NCI-H345 (cell line): ENCODE measurements at places on chromosomes 5 and 9.

GRCh38 chr9:89470224-89470839 lies 27.6 kb downstream of the SEMA4D start:
- DNase-seq: no peak

GRCh38 chr5:150637245-150638052 lies 3.0 kb upstream of the SYNPO start:
- DNase-seq: no peak

GRCh38 chr9:129889122-129889940 lies 54.1 kb downstream of the USP20 start:
- no peak for DNase-seq

GRCh38 chr5:122602700-122603099 lies 172.2 kb upstream of the SNX2 start:
- DNase-seq: no peak

DNA sequence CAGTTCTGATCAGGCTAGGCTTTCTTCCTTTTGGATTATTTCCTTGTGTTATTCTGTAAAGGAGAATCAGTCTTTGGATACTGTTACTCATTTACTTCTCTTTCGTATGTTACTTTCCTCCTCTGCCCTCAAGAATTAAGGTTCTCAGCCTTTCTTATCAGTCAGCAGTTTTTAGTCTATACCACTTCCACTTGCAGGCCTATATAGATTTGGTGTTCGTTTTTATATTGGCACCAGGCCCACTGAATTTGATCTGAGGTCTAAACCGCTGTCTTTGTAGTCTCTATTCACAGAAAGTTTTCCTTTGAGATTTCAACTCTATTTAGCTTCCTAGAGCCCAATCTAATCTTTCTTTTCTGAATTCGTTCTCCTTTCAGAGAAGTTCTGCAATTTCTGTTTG lies 62.8 kb downstream of the ERBIN start:
- DNase-seq: no peak

DNA sequence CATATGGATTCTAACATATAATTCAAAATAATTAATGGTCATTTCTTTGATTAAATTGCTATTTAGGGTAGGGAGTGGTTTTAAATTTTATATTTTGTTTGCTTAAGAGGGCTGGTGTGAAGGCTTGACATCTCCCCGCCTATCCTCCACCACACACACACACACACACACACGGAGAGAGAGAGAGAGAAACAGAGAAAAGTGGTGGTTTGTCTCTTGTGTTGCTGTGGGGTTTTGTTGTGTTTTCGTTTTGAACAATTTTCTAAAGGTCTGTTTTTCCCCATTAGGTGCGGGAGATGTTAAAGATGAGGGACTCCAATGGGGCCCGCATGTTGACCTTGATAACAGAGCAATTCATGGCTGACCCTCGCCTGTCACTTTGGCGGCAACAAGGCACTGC lies 161.9 kb downstream of the ZSWIM6 start:
- DNase-seq: no peak

- DNase-seq: peak; percentile 17
Observed at GRCh38 chr5:88727705-88728313, 155.2 kb downstream of the MEF2C start.

DNA sequence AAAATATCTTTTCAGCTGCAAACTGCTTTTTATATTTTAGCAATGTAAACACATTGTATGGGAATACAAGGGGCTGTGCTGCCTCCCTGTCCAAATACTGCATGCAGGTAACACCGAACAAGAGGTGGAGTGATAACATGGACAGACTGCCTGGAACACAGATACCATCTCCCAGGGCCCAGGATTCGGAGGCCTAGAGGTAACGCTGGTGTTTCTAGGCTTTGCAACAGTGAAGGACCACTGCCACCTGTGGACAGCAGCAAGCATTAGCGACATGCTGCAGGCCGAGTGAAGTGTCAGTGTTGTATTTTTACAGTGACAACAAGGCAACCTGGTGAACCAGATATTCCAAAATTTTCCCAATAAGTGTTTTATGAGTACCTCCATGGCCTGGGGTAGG lies 379.1 kb downstream of the DMRT2 start:
- DNase-seq: peak; percentile 15

DNA sequence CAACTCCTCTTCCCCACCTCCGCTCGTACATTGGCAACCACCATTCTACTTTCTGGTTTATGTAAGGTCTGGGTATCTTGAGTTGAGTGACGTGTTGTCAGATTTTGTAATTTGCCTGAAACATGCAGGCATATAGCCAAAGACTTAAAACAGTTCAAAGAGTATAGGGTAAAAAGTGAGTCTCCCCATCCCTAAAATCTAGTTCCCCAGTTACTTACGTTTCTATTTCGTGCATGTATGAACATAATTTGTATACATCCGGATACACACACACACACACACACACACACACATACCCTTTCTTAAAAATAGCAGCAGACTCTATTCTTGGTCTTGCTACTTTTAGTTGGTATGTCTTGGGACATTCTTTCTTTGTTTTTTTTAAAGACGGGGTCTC lies 915 bp downstream of the HSDL2 start:
- DNase-seq: peak; percentile 2

- peak; percentile 5 for DNase-seq
Observed at GRCh38 chr5:52502460-52502999, 285.2 kb upstream of the ITGA1 start.

- no peak for DNase-seq
Observed at GRCh38 chr9:7118633-7119032, 360.9 kb downstream of the KDM4C start.

- no peak for DNase-seq
Observed at GRCh38 chr9:85743275-85744128, 1.7 kb upstream of the AGTPBP1 start.

GRCh38 chr9:133769511-133770075 lies 31.4 kb upstream of the SARDH start:
- DNase-seq: no peak

GRCh38 chr5:1644810-1645571 lies 121.2 kb upstream of the LPCAT1 start:
- peak; percentile 89 for DNase-seq

DNA sequence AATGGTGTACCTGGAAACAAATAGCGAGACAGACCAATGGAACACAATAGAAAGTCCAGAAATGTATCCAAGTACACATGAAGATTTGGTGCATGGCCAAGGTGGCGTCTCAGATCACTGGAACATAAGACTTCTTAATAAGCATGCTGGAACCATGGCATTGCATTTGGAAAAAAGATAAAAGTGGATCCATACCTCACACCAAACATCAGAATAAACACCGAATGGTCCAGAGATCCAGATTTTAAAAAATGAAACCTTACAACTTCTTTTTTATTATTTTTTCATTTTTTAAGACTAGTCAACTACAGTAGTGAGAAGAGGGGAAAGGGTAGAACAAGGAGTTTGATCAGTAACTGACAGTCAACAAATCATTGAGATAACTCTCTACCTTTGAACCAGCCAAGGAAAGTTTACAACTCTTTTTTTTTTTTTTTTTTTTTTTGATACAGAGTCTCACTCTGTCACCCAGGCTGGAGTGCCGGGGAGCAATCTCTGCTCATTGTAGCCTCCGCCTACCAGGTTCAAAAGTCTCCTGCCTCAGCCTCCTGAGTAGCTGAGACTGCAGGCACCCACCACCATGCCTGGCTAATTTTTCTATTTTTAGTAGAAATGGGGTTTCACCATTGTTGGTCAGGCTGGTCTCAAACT lies 8.8 kb upstream of the DUSP1 start:
- no peak for DNase-seq

DNA sequence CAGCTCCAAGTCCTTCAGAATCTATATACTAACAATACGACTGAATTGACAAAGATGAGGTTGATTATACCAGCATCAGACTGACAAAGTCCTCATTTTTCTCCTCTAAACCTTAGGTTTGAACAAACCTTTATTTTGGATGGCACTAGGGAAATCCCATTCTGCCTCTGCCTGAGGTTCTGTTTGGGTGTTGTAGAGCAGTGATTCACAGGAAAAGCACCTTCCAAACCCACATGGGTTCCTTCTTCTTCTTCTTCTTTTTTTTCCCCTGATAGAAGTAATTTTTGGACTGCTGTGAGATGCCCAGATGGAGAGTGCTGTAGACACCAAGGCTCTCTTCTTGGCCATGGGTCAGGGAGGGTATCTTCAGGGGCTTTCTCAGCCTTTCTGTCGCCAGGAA lies 164.9 kb upstream of the PAPPA start:
- no peak for DNase-seq

GRCh38 chr5:45098483-45098882 lies 289.7 kb downstream of the MRPS30 start:
- no peak for DNase-seq

DNA sequence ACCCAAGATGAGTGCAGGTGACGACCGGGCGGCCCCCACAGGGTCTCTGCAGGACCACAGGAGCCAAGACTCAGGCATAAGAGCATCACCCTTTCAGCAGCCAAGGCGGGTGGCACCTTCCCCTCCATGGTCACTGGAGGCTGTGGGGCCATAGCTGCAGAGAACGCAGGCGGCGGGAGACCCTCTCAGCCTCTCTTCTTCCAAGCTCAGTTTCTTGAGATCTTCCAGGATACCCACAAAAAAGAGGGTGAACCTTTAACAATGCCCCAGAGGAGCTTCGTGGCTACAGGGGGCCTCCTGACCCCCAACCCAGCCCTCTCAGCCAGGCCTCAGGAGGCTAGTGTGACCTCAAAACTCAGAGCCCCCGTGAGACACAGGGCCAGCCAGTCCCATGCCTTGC lies 5.8 kb upstream of the TBC1D9B start:
- no peak for DNase-seq

DNA sequence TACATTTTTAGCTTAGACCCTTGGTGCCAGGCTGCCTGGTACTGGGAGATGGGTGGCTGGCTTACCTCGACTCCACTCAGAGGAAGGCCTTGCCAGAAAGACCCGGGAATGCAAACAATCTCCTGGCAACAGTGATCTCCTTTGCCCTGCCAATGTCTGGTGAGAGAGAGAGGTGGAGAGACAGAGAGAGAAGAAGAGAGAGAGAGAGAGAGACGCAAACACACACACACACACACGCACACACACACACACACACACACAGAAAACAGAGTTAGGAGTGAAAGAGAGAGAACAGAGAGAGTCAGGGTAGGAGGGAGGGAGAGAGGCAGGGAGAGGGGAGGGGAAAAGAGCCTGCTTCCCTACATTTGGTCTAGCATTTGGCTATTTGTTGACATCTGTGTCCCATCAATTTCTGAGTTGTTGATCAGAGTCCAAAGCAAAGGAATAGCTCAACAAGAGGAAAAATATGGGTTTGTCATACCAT lies 181.6 kb upstream of the MAP1B start:
- DNase-seq: peak; percentile 5

DNA sequence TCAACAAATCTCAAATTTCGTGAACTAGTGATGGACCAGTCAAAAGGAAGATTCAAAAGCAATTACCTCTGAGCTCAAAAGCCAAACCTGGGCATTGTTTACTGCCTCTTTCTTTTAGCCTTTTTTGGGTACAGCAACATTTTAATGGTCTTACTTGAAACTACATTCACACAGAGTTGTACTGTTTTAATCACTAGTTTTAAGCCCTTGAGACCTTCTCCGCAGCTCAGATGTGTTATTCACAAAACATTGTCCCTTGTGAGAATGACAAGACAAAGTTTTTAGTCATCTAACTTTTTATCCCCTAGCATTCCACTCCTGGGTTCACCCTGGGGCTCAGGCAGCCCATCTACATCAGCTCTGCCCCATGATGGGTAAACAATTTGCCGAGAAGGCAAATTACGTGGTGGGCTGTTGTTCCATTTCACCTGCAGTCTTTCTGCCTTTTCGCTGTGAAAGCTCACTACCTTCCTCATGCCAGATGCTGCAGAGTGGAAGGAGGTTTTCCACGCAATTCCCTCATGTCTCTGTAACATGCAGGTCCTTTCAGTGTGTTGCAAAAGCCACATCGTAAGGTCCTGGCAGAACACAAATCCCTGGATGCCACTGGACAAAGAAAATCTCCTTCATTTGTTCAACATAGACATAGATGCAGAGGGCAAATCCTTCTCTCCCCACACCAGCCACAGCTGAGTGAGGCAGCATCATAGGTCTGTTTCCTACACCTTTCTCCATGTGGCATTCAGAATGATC lies 175.7 kb downstream of the EBF1 start:
- DNase-seq: no peak

GRCh38 chr5:91499943-91500531 lies 116.9 kb upstream of the ARRDC3 start:
- DNase-seq: peak; percentile 27

DNA sequence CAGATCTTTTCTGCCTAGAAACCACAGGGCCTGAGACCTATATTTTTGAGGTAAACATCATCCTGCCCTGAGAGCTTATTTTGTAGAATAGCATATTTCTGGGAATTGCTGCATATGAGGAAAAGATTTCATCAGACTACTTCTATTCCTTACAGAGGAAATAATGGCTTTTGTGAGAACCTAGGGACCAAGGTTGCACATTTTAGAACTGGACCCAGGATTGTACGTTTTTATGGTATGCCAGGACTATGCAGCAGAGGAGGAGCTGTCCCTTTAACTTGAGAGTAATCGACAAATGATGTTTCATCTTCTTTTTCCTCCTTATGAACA lies 2.2 kb upstream of the ALDH1A1 start:
- no peak for DNase-seq

- DNase-seq: no peak
Observed at GRCh38 chr5:130333089-130333488, 428.8 kb downstream of the CHSY3 start.

- DNase-seq: no peak
Observed at GRCh38 chr5:1757511-1757910, 42.1 kb downstream of the MRPL36 start.

DNA sequence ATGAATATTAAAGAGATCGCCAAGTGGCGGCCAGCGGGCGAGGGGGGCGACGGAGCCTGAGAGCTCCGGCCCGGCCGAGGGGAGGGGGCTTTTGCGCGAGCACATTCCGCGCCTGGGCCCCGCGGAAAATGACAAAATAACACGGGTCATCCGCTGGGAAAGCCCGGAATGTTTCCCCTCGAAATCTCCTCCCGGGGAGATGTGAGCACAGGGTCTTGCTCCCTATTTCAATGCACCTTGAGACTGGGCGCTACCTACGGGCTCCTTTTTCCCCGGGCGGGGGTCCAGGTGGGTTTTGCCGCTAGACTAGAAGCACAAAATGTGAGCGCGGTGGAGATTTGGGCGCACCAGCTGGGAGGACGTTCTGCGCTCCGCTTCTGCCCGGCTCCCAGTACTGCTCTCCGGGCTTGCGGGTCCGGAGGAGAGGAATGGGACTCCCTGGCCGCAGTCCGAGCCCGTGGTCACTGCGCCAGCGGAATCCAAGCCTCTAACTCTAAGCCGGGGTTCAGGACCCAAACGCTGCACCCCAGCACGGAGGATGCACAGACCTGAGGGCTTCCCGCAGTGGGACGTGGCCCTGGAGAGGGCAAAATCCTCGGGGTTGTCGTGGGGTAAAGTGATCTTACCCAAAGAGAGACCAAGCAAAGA lies 2.8 kb upstream of the PRDM12 start:
- no peak for DNase-seq

GRCh38 chr9:110077925-110078324 lies 130.0 kb downstream of the C9orf152 start:
- DNase-seq: no peak

GRCh38 chr5:176438959-176439757 lies 9.0 kb upstream of the FAF2 start:
- DNase-seq: no peak
